ENCODE measurements at places on chromosomes 5 and 9. TPM values are rescaled to one million over a fixed set of nuclear protein-coding genes. Genes with fewer than 3 reads are reported as not detected.

ADAMTS13 gene
- 0.75 TPM for total RNA-seq

ACSL6 gene
- not detected for total RNA-seq

PAIP1 gene
- total RNA-seq = 99.4 TPM

OLFML2A gene
- total RNA-seq = 7.0 TPM

SPATA31E1 gene
- total RNA-seq = not detected

DIRAS2 gene
- 4.8 TPM for total RNA-seq

RNF180 gene
- 4.5 TPM for total RNA-seq

UGT3A1 gene
- total RNA-seq = 0.12 TPM

PALM2AKAP2 gene
- total RNA-seq = 3.8 TPM

CDKN2B-AS1 gene
- not detected for total RNA-seq

HSPB3 gene
- total RNA-seq = not detected

ARHGEF37 gene
- total RNA-seq = 2.7 TPM

WNK2 gene
- 1.0 TPM for total RNA-seq

SEMA6A gene
- 8.3 TPM for total RNA-seq

TAF11L5 gene
- not detected for total RNA-seq

IFNA2 gene
- not detected for total RNA-seq

GABRA6 gene
- total RNA-seq = not detected

ANKRD34B gene
- total RNA-seq = 1.2 TPM

DNA sequence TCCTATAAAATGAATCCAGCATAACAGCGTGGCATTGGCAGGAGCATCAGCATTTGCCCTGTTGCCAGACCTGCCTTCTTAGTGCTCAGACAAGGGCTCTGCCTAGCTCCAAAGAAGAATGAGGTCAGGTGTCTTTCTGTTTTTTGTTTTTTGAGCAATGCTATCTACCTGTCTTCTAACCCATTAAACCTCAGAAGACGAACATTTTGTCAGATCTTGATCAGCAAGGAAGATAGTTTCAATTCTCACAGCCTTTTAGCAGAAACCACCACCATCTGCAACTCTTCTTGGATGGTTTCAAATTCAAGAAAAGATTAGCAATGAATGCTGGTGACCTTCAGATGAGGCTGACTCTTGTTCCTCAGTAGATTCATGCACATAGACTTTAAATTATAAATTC is 103.5 kb upstream of the IQGAP2 start:
- DNase-seq = no peak

GRCh38 chr9:96500696-96501632 is 51.0 kb downstream of the HABP4 start:
- no peak for DNase-seq

GRCh38 chr5:33582417-33582816 is 141.7 kb downstream of the TARS1 start:
- no peak for DNase-seq

GRCh38 chr5:134245101-134245604 is 19.3 kb upstream of the PPP2CA start:
- DNase-seq = no peak

GRCh38 chr5:124823380-124823779 is 76.9 kb upstream of the ZNF608 start:
- no peak for DNase-seq

- DNase-seq = no peak
Observed at GRCh38 chr5:116507941-116508655, 66.5 kb downstream of the SEMA6A start.

DNA sequence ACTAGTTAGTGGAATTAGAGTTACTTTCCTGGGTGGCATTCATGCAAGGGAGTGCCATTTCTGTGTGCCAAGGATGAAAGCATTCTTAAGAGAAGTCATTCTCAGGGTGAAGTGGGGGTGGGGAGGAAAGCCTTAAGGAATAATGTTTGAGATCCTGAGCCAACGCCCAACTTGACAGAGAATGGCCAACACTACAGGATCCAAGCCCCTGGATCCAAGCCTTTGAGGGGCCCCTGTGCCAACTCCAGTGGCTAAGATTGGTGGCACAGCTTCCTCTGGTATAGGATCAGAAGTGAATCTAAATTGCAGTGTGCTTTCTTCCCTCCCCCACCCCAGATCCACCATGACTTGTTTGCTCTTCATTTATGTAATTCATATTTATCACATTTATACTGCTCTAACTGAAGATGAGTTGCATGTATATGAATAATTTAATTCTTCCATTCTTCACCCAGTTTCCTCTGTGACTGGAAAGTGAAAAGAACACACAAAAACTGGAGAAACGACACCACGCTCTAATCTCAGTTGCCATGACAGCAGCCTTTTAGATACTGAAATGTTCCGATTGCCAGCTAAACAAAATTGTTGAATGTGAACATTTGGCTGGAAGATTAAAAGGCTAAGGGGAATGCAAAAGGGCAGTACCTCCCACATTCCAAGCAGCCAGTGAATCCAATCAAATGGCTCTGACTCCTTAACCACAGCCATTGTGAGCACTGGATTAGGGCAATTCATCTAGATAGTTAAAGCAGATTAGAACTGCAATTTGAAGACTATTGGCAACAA is 4.5 kb downstream of the ZNF608 start:
- peak; percentile 95 for DNase-seq

DNA sequence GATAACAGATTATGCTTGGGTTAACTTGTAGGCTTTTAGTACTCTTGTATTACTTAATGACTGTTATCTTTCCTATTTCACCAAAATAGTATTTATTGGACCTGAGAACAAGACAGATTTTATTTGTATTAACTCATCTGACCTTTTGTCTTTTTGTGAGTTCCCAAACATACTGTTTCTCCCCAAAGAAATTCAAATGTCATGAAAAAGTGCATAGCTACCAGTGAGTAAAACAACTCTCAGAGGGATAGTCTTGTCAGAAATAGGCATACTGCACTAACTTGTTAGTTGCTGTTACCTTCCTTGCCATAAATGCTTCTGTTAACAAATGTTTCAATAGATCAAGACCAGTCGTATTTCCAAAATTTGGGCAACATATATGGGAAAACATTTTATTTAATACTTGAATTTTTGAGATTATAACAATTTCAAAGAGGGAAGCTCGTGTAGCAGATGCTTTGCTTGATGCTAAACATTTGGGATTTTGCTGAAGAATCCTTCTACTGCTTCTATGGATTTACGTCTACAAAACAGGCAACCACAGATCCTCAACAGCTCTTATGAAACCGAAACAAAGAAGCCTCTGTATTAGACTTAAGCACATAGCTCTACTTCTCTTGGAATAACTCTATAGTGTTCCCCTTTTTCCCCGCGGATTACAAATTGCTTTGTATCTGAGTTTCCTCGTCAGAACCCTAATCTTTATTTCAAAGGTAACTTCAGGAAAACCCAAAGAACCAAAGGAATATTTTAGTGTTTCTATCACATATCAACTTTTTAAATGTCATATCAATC is 248.8 kb downstream of the MCTP1 start:
- DNase-seq = no peak

DNA sequence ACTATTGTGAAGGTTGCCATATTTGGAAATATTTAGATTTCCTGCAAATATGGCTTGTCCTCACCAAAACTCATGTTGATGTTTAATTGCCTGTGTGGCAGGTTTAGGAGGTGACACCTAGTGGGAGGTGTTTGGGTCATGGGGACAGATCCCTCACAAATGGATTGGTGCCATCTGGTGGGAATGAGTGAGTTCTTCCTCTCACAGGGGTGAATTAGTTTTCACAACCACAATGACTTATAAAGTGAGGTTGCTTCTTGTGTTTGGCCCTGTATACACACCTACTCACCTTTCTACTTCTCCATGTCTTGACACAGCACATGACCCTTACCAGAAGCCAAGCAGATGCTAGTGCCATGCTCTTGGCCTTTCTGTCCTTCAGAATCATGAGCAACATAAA is 41.1 kb downstream of the ISOC1 start:
- no peak for DNase-seq

- no peak for DNase-seq
Observed at GRCh38 chr5:32147236-32147635, 26.9 kb downstream of the GOLPH3 start.

DNA sequence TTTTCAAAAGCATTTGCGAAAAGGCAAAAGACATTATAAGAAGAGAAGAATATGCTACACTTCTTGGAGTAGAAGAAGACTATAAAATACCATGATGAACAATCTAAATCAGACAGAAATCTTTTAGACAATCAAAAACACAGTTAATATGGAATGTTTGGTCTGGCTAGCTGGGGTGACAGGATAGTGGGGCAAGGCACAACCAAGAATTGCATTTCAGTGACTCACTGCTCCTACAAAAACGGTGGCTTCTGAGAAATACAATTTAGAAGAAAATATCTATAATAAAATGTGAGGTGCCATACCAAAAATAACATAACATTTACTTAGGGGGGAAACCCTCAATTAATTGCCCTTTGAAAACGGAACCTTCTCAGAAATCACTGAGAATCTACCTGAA is 363.4 kb downstream of the NPR3 start:
- no peak for DNase-seq

- DNase-seq = no peak
Observed at GRCh38 chr5:78090002-78090401, 204.5 kb downstream of the AP3B1 start.

- DNase-seq = no peak
Observed at GRCh38 chr9:38257626-38258215, 134.8 kb upstream of the ALDH1B1 start.

DNA sequence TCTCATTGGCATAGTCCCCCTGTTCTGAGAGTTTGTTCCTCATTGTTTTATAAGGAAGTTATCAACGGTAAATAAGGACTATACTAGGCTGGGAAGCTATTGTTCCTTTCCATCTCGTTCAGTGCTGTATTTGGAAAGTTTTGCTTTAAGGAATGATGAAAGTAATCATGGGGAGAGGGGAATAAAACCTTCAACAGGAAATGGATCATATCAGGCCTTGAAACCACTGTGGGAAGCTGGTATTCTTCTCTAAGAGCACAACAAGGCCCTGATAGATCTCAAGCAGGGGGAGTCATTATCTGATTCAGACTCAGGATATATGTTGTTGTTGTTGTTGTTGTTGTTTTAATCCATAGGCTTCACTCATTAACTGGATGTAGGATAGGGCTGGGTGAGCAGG is 474.5 kb downstream of the ENC1 start:
- DNase-seq = no peak

DNA sequence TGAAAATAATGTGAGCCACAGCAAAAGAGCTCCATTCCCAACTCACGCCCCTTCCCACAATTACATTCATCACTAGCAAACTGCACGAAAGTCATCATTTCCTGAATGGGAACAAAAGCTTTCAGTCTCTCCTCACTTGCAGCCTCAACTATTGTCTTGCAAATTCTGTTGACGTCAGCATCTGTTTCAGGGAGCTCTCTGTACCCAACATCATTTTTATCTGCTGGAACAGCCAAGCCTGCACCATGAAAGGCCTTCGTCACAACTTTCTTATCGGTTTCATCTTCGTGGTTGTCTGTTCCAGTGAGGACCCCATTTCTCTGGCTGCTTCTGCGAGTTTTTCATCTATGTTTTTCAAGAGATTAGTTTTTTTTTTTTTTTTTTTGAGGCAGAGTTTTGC is 14.3 kb upstream of the RNF130 start:
- DNase-seq = no peak

- no peak for DNase-seq
Observed at GRCh38 chr9:135068776-135069415, 18.6 kb upstream of the OLFM1 start.

GRCh38 chr5:93874080-93874479 is 132.7 kb upstream of the POU5F2 start:
- no peak for DNase-seq

DNA sequence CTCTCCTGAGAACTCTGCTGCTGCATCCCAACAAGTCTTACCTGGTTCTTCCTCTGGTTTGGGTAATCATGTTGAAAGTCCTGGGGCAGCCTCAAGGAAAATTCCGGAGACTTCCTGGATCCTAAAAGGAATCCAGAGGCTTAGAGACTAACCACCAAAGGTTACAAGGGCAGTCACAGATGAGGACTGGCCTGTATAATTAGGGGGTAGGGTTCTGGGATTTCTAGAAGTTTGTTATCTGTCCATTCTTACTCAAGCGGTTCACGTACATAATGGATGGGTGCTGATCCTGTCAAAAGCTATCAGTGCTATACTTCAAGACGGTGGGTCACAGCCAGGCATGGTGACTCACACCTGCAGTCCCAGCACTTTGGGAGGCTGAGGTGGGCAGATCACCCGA is 51.4 kb upstream of the EPB41L4B start:
- DNase-seq = no peak

- no peak for DNase-seq
Observed at GRCh38 chr5:133932441-133933168, 35.8 kb downstream of the C5orf15 start.

GRCh38 chr5:54944364-54944763 is 41.0 kb downstream of the ESM1 start:
- DNase-seq = no peak

- no peak for DNase-seq
Observed at GRCh38 chr5:68227532-68228160, 12.1 kb downstream of the PIK3R1 start.

- DNase-seq = no peak
Observed at GRCh38 chr9:133518706-133519449, 5.9 kb downstream of the MYMK start.

- DNase-seq = no peak
Observed at GRCh38 chr5:138246334-138246733, 28.1 kb downstream of the GFRA3 start.
